ENCODE measurements at places on chromosomes 13 and 19.

GRCh38 chr13:99124046-99124400 lies 76.6 kb upstream of the UBAC2 start:
- DNase-seq, result no peak

GRCh38 chr19:38736036-38736412 lies 8.2 kb downstream of the CAPN12 start:
- peak; percentile 66 for DNase-seq

GRCh38 chr13:44022196-44022595 lies 142.5 kb downstream of the LACC1 start:
- no peak for DNase-seq

DNA sequence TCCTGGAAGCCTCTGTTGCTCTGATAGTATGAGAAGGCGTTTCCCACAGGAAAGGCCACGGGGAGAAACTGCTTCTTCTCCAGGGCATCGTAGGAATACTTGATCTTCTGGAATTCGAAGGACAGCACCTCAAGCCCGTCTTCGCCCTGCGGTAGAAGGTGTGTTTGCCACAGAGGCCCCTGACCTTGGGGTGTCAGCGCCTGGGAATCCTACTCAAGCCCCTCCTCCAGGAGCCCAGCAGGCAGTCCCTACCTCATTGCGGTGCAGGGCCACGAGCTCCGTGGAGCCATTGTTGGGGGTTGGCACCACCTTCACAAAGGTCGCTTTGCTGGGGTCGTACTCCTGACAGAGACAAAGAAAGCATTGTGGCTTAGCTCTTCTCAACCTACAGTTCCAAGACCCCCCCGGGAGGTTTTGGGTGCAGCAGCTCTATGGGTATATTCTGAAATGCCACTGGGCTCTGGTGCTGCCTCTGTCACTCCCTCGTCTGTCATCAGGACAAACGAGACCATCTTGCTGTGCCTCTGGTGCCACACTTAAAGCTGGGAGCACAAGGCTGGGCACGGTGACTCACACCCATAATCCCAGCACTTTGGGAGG lies 3.7 kb downstream of the ATP13A1 start:
- DNase-seq, result peak; percentile 3

- no peak for DNase-seq
Measured at GRCh38 chr13:75771818-75772217, 135.7 kb downstream of the LMO7 start.
